ENCODE measurements at places on chromosomes 1 and 21.

DNA sequence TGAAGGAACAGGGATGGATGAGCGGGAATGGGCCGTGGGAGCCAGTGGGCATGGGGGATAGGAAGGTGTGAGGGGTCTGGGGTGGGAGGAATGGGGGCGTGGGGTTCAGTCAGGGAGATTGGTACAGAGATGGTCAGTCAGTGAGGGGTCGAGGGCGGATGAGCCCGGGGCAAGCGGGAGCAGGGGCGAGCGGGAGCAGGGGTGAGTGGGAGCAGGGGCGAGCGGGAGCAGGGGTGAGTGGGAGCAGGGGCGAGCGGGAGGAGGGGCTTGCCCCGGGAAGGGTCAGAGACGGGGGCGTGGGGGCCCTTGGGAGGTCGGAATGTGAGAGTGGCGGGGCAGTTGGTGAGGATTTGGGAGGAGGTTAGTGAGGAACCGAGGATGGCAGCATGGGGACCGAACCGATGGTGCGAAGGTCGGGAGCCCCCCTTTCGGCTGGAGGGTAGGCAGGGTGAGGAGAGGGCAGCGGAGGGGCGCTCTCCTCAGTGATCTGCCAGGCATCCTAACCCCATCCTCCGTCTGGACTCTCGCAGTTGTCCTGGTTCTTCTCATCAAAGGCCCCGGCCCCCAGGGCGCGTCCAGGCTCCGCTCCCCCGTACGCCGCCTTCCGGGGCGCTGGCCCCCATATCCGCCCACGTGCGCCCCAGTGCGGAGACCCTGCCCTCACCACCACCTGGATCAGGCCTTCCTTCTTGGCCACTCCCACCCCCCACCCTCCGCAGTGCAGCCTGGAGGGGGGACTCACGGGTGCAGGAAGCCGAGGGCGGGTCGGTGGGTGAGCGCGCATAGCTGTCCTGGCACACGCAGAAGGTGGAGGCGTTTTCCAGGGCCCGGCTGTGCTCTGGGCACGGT lies 11.2 kb downstream of the EPHA10 start:
- DNase-seq: no peak

GRCh38 chr1:41698916-41699860 lies 214.7 kb upstream of the EDN2 start:
- no peak for DNase-seq

DNA sequence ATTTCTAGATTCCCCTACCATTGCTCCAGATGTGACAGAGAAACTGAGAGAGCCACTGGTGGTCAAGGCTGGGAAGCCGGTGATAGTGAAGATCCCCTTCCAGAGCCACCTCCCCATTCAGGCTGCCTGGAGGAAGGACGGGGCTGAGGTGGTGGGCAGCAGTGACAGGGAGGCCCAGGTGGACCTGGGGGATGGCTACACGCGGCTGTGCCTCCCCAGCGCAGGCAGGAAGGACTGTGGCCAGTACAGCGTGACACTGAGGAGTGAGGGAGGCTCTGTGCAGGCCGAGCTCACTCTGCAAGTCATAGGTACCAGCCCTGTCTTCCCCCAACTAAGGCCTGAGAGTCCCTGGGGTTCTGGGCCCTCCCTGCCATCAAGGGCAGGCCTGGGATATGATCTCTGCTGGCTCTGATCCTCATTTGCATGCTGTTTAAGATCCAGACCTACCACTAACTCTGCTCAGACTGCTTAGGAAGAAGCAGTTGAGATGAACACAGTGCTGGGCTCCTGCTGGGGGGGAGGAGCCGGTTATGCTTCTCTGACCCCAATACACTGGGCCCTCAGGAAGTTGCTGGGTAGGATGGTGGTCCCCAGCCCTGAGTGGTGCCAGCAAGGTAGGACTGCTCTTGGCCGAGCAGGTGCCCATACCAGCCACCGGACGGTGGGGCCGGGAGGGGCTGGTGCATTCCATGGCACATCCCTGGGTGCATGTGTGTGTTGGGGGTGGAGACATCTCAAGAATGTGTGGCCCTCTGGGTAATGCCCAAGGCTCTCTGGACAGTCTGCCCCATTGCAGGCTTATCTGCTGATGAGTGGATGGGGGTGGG lies 25.1 kb downstream of the IGFN1 start:
- DNase-seq: peak; percentile 30

DNA sequence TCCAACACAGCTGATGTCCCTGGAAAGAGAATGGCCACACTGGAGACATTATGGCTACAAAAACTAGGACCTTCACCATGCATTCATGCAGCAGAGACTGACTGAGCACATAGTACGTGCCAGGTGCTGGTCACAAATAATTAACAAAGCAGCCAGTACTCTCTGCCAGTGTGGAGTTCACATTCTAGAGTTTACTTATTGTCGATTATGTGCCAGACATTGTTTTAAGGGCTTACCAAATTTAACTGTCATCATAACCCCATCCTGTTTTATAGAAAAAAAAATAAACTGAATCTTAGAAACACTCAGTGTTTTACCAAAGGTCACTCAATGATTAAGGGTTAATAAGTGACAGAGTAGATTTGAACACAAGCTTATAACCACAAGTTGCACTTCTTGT lies 143.3 kb downstream of the RRAGC start:
- DNase-seq: no peak

DNA sequence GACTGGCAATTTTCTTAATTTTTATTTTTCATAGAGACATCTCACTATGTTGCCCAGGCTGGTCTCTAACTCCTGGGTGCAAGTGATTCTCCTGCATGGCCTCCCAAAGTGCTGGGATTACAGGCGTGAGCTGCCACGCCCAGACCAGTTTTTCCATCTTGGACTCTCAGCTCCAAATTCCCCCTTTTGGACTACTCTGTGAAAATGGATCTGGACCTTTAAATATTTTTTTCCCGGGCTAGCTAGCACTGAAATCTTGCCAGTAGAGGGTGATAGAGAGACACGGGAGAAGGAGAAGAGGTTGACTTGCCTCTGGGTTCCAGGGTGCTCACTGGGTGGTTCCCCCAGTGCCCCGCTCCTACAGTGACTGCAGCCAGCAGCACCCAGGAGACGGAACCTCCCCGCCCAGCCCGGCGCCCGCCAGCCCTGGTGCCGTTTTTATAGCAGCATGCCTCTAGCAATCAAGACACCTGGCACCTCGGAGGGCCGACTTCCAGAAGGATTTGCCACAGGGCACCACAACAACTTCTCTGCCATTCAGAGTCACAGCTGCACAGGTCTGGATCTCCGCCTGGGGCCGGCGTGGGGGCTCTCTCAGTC lies 34.7 kb upstream of the SCCPDH start:
- DNase-seq: peak; percentile 97

- no peak for DNase-seq
Measured at GRCh38 chr1:2042830-2043773, 7.1 kb upstream of the PRKCZ start.

GRCh38 chr21:27219068-27219467 lies 252.2 kb upstream of the ADAMTS5 start:
- no peak for DNase-seq

DNA sequence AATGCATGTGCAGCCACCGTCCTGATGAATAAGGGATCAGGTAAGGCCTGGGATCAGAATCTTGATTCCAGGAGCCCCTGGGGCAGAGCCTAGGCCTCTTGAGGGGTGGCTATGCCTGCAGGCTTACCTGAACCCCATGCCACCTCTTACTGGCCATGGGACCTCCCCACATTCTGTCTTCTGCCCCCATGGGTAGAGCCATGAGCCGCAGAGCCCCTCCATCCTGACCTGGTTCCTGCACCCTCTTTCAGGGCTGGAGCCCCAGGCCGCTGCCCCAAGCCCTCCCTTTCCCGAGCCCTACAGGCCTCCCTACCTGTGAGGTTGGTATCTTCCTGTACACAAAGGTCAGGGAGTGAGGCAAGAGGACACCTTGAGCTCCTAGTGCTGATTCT lies 120.8 kb downstream of the DMRTB1 start:
- DNase-seq: no peak

DNA sequence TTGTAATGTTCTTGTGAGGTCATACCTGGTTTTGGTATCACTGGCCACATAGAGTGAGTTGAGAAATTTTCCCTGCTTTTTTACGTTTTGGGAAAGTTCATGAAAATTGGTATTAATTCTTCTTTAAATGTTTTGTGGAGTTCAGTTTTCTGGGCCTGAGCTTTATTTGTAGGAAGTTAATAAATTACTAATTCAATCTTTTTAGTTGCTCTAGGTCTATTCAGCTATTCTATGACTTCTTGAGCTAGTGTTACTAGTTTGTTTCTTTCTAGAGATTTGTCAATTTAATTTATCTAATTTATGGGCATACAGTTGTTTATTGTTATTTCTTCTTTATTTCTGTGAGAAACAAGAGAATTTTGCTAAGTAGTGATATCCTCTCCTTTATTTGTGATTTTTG lies 37.4 kb downstream of the HOOK1 start:
- DNase-seq: no peak

DNA sequence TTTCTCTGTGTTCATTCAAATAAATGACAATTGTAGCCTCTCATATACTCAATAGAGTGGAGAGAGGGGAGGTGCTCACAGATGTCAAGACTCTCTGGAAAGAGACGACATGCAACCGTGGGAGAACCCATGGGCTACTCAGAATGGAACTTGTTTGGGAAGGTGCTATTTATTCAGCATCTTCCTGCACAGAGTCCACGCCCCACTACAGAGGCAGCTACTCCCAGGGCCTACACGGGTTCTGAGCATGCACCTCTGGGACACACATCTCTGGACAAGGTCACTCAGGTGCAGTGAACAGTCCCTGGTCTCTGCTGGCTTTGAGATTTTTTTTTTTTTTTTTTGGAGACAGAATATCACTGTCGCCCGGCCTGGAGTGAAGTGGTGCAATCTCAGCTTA lies 64.1 kb downstream of the NID1 start:
- DNase-seq: no peak

DNA sequence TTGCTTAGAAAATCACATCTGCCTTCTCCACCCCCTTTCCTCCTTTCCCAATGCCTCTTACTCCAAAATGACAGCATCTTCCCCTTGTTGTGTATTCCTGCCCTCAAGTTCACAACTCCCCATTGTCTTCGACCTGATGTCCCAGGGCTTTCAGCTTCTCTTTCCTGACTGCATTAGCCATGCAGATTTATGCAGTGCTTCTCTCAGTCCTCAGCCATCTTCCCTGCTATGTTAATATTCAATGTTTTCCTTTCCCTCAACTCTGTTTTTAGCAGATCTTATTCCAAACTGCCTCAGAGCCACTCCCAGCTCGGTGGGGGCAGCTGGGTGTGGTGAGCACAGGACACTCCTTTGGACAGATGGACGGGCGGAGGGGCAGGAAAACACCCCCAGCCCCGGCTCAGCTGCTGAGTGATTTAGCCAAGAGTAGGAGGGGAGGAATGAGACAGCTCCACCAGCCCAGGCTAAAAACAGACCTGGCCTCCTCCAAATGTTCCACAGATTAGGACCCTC lies 71.0 kb downstream of the CD2 start:
- DNase-seq: no peak

- peak; percentile 99 for DNase-seq
Measured at GRCh38 chr1:7648761-7649384, 122.2 kb upstream of the VAMP3 start.

GRCh38 chr21:46308431-46308830 lies 15.2 kb downstream of the C21orf58 start:
- DNase-seq: no peak

DNA sequence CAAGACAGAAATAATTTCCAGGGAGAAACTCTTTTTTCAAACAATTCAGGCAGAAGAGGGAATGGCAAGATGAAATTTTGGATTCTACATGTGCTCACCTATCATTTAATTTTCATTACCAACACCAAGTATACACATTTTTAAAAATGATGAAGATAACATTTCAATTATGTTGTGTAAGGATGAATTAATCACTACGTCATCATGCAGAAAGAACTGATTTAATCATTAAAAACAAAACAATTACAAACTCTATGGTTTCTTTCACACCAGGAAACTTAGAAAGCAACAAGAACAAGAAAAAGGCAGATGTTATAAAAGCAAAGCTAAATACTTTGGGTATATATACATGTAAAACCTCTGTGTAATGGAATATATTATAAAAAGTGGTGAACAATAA lies 668.5 kb downstream of the NCAM2 start:
- DNase-seq: no peak

- no peak for DNase-seq
Measured at GRCh38 chr1:206070627-206071304, 17.8 kb downstream of the RHEX start.

DNA sequence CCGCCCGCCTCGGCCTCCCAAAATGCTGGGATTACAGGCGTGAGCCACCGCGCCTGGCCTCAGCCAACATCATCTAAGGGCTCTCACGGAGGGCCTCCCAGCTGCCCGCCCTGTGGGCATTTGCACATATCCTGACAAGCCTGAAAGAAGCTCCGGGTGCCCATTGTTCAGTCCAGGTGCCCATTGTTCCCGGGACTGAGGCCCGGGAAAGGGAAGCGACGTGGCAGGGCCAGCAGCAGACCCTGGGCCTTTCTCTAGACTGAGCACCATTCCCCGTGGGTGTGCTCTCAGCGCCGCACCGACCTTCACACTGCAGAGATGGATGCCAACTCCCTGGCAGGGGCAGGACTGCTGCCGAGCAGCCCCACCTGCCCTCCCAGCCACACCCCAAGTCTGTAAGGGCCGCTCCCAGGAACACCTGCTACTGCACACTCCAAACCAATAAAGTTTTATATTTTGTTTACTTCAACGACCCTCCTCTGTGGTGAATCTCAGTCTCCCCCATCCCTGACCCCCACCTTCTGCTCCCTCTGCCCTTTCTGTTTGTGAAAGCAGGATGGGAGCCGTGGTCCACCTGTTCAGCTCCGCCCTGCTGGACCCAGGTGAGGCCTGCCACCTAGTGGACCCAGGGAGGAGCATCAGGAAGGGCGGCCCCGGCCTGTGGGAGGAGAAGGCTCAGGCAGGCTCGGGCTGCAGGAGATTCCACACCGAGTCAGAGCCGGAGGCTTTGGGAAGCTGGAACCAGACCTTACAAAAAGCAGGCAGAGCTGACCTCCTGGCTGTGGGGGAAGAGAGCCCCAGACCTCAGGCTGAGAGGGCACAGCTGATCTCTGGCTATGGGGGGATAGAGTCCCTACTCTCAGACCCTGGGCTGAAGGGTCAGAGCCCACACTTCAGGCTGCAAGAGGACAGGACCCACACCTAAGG lies 1.1 kb upstream of the TMEM82 start:
- peak; percentile 48 for DNase-seq

- no peak for DNase-seq
Measured at GRCh38 chr21:40797891-40798290, 49.1 kb downstream of the DSCAM start.

DNA sequence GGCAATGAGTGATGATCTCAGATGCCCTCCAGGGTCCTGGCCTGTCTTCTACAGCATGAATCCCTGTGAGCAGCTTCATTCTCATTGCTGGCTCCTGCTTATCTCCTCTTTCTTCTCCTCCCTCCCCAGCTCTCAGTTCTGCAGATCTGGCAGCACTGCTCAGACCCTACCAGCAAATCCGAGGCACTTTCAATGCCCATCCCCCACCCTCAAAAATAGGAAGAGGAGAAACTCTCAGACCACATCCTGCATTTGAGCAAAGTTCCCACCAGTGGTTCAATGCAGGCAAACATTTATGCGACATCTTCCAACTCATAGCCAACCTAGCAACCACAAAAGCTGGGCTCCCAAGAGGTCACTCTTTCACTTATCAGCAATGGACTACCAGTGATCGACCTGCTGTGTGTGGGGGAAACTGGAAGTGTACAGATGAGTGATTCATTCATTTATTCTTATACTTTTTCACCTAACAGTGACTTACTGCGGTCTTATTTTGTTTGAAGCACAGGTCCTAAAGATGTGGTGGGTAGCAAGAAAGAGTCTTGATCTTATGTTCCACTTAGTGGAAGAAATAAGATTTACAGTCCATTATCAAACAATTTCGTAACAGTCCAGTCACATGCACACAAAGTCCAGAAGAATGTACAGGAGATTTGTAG lies 5.8 kb upstream of the CHI3L2 start:
- peak; percentile 67 for DNase-seq
